ENCODE measurements at places on chromosomes 2 and 18.

- DNase-seq = peak; percentile 91
These were observed 25.9 kb downstream of the MLPH start for GRCh38 chr2:237512774-237513466.

GRCh38 chr2:25740810-25741381, 67.5 kb upstream of the DTNB start:
- no peak for DNase-seq

DNA sequence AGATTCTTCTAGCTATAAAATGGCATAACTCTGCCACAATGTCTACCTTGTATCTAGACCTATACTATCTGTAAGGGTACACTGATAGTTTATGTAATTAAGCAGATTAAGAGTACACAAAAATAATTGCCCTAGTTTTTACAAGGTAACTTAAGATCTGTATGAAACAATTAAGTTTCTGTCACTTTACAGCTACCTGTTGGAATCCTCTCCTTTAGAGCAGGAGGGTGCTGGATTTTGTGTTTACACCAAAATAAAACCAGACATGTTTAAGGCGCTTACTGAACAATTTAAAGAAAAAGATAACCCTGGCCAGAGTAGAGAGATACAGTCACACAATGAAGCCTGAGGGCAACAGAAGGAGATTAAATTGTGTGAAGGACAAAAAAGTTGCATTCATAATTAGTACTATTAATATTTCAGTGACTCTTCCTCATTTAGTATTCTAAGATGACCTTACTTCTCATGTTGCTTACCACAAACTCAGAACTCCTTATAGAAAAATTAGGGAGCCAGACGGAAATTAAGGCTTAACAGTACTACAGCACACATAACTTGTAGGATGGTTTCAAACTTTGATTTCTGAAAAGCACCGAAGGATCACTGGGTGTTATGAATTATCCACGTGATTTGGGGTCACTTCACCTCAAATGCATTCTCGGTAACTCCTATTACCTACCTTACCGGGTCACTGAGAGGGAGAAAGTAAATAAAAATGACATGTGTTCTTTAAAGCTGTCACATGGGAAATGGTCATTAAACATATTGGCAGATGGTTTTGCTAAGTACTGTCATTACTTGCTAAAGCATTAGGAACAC, 1.0 kb downstream of the DARS1 start:
- no peak for DNase-seq

DNA sequence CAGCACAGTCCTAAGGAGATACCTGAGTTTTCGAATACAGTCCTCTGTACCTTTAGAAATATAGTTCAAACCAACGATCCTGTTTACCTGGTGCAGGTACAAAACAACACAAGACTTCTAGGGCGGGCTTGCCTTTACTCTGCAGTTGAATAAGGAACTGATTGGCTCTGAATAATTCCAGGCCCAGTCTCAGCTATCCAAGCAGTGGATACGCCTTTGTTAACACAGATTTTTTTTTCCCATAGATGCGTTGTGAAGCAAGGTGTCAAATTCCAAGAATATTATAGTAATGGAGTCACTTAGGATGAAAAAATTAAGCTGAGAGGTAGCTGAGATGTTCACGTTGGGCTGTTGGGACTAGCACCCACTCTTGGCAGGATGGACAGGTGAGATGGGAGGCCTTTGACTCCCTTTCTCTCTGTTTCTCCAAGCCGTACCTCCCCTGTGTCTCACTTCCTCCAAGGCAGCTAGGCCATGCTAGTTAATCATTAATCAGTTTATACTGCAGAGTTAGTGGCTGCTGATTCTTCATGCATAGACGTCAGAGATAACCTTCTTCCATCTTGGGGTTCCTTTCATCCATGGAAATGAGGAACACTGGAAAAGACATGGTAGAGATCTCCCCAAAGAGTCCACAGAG, 380.8 kb upstream of the ACVR2A start:
- no peak for DNase-seq

DNA sequence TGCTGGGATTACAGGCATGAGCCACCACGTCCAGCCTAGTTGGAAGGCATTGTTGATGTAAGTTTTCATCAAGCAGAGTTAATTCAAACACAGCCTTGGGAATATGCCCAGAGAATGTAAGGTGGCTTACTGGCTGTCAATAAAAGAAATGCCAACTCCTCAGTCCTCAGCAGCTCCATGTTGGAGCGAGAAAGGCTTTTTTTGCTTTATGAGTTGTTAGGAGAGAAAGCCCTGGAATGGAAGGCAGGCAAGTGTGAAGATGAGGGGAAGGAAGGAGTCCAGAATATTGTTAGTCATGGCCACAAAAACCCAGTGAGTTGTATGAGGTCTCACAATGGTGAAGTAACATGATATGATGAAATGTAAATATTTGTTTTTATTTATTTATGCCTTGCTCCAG, 57.1 kb downstream of the MAP4K4 start:
- no peak for DNase-seq

DNA sequence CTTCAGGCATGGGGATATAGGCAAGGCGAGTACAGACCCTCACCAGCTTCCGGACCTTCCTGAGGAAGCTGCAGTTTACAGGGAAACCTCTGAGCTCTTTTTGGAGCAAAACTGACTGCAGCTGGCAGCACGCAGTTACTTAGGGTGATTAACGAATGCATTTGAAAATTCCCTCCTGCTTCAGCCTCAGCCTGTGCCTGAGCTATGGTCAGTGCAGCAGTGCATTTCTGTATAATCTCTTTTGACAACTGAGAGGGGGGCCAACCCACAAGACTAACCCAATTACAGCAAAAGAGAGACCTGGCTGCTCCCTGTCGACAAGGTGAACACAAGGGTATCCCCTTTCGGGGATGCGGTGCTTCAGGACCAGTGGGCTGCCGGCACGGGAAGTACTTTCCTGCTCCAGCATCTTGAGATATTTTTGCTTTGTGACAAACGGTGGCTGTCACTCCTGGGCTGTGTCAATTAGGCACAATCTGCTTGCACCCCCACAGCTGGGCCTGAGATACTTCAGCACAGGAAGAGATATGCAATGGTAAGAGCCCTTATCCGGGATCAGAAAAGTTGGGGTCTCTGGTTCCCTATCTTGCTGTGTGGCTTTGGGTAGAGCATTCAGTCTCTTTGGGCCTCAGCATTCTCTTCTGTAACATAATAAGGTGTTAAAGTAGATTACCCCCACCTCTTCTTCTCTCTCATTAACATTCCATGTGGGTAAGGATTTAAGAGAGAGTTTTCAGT, 141.0 kb downstream of the TMEM17 start:
- no peak for DNase-seq

DNA sequence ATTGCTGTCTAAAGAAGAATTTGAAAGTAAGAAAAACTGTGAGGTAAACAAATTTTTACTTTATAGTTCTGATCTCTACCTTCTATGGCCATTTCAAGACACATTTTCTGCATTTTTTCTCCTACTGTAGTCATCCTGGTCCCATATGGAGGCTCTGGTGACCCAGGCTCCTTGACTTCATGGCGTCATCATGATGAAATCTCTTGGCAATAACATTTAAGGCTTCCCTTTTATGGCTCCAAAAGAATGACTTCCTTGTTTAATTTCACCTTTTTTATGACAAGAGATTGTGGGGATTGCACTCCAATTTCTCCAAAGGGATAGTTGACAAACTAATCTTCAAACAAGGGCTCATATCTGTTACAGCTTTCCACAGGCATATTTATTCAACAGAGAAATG, 143.0 kb upstream of the SCN7A start:
- no peak for DNase-seq

GRCh38 chr2:71832388-71832787, 315.3 kb downstream of the CYP26B1 start:
- no peak for DNase-seq

DNA sequence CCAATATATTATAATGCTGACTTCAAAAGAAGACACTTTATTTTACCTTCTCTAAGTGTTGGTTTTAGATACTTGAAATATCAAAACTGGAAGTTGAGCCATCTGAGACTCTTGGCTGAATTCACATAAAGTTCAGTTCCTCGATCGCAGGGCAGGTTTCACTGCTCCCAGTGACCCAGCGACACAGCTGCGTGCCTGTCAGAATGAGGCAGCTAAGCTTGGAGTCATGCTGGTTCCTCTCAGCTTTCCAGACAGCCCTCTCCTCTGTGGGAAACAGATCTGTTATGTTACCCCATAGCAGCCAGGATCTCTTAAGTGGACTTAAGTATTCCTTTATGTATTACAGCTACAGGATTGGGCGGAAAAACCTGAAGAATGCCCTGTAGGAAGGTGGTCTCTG, 142.8 kb upstream of the ALPP start:
- DNase-seq = no peak

DNA sequence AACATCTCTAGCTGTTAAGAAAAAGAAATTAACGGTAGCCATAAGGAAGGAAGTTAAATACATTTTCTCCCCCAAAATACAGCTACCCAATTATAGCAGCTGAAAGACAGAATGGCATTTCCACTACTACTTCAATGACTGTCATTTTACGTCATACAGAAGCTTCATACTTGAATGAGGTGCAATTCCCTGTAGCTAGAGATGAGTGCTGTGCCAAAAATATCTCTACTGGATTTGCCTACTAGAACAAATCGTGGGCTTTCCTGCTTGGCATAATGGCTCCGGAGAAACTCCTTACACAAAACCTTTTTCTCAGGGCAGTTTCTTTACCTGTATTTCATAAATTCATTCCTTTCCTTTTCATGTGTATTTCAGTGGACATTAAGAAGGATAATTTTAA, 36.3 kb upstream of the NRXN1 start:
- no peak for DNase-seq

DNA sequence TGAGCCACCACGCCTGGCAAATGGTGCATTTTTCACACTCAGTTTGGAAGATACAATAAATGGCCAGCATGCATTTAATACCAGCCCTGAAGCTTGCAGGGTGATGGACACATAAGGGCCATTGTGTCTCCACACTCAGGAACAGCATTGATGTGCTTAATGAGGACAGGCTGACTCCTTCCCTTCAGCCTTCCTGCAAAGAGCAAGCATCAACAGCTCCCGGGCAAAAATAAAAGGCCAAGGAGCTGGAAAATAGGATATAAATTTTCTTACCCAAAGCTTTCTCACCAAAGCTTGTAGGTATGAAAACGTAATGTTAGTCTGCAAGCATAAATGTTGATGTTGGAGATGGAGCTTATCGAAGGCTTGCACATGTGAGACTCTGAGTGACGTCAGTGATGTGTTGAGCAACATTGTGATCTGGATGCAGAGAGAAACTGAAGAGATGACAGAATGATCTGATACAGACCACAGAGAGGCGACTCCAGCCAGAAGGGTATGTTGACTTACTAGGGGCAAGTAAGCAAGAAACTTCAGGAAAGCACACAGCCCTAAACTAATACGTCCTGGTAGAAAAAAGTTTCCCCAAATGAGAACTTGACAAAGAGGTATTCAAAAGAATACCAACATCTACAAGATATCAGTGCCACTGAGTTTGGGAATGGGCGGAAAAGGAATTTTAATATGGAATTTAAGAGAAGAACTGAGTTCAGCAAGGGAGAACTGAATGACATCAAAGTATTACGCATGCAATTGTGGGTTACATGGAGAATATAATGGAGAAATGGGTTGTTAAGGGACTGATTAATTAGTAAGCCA, 256.5 kb downstream of the TGIF1 start:
- DNase-seq = no peak

DNA sequence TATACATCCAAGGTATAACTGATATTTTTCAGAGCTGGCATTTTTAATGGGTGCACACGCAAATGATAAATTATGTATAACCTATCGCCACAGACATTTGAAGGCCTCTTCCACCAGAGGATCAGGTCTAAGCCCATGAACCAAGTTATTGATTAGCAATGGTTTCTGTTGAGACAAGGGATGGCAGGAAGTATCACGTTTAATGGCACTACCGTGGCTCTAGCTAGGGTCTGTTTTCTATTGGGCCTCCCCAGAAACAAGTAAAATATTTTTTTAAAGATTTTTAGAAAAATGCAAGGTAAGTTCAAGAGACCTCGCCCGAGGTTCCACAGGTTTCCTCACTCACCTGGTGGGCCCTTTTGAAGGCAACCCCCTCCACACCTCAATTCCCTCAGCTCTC, 667 bp downstream of the GFPT1 start:
- no peak for DNase-seq

DNA sequence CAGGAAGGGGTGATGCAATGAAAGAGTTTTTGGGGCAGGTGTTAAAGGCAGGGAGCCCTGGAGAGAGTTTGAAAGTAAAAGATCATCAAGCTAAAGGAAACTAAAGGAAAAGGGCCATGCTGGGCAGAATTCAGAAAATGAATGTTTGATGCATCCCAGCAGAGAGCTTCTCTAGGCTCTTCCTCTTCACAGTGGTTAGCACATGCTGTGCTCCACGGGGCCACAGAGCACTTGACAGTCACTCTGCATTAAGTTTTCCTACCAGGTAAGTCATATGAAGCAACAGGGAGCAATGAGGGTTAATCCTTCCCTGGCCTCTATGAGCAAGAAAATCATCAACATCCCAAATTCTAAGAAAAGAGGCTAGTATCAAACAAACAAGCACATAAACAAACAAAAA, 895.2 kb downstream of the TRIB2 start:
- no peak for DNase-seq

DNA sequence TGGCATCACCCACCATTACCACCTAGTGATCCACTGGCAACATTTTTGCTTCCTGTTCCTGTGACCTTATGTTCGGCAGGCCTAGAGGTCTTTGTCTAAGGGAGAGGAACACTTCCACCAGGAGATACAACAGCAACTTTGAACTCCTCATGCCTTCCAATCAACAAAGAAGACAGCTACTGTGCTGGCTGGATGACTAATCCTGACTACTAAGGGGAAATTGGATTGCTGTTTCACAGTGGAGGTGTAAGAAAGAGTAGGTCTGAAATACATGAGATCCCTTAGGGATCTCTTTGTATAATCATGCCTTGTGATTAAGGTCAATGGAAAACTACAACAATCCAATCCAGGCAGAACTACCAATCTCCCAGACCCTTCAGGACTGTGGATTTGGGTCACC, 45.2 kb downstream of the EIF2AK3 start:
- DNase-seq = no peak

Data from nephron progenitor cell (in vitro differentiated cells).